ENCODE measurements at places on chromosomes 12 and 14.

DNA sequence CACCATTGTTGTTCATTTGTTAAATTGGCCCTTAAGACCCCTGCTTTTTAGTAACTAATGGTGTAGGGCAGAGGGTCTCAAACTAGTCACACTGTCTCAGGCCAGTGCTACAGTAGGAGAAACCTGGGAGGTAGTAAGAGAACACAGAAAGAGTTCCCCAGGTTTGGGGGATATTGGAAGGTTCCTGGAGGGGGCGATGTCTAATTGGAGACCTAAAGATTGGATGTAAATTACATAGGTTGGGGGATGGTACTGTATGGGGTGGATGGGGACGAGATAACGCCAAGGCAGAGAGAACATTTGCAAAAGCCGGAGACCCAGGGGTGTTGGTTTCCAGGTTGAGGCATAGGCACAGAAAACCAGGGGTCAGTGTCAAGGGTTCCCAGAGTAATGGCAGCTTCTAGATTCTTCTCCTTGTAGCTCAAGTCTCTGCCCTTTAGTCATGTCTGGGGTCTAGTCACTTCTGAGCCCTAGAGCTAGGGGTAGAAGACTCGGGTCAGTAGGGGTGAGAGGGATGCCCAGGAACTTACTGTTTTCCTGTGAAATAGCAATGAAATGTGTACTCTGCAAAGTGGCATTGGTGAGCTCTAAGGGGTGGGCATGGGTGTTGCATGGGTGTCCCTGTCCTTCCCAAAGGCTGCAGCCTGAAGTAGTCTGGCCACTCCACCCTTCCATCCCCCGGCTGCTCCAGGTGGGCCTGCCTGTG is 21.8 kb downstream of the PLEKHG3 start:
- no peak for DNase-seq

- no peak for DNase-seq
These were observed 29.3 kb downstream of the ETV6 start for GRCh38 chr12:11678781-11679180.

DNA sequence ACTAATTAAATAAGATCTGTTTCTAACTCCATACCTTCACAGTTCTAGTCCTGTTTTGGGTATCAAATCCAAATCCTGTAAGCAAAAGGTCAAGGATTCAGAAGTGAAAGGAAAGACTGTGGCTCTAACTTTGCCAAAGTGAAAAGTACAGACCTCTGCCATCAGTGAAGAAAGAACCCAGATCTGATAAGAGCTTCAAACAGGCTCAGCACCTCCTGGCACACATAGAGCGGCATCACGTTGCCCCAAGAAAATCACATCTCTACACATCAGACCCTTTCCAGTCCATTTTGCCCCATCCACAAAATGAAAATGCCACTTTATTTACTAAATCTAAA is 23.2 kb downstream of the CLIP1 start:
- DNase-seq = no peak

GRCh38 chr12:66960704-66961690 is 282.1 kb upstream of the GRIP1 start:
- no peak for DNase-seq

- DNase-seq = no peak
These were observed 45.0 kb downstream of the CFAP54 start for GRCh38 chr12:96534339-96534738.

DNA sequence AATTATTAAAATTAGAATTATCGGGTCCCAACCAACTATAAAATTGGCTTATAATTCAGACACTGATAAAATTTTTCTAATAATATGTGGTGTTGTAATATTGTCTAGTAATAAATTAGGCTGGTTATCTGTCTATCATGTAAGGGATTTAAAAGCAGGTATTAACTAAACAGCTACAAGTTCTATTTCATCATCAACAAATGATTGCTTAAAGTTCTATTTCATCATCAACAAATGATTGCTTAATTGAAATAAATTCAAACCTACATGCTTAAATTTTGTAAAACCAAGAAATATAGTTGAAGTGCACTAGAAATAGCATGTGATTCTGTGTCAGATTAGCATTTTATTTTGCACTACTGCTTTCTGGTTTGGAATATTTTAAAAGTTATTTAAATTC is 34.1 kb downstream of the SLCO1A2 start:
- DNase-seq = no peak

DNA sequence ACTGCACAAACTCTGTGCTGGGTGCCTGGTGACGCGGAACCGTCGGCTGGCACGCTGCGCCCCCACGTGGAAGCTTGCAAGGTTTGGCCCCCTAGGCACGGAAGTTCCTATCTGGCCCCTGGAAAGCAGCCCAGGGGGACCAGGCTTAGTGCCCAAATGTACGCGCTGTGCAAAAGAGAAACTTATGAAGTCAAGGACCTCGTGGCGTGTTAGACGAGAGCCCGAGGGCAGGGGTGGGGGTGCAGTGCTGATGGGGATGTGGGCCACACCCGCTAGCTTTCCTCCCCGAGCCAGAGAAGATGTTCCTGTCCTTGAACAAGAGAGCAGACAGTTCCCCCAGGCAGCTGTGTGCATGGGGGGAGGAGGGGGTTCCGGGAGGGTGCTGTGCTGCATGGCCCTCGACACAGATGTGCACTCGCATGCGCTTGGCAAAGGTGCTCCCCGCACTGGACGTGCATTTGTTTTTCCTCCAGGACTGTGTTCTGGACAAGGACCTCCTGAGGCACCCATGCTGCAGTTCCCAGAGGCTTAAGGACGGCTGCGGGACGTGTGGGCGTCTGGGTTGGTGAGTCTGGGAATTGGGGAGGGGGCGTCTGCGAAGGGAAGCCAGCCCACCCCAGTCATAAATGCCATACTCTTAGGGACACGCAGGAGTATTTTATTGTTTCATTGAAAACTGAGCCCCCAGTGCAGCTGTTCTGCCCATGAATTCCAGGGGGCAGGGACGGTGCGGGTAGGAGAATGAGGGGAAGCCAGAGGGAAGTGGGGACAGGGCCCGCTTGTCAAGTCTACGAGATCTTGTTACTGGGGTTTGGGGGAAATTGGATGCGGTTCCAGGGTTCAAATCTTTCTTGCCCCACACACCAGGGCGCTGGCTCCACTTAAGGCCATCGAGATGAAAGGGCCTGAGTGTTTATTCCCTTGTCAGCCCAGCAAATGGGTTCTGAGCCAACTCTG is 80.0 kb downstream of the NTF3 start:
- no peak for DNase-seq

GRCh38 chr12:13101821-13102375 is 1.6 kb downstream of the GSG1 start:
- DNase-seq = no peak

DNA sequence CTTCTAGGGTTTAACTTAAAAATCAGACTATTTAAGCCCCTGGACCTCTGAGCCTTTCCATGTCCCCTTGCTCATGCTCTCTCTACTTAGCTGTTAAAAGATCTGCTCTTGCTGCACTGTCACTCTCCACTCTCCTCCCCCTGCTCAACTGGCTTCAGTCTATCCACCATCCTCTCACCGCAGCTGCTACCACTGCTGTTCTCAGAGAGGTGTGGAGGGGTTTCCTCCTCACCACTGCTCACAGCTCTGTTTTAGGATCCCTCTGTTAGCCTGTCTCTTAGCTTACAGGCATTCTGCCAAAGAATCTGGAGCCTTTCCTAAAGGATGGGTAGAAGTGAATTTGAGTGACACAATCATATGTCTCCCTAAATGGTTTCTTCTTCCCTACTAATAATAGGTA is 43.7 kb upstream of the ATP2B1 start:
- DNase-seq = no peak

DNA sequence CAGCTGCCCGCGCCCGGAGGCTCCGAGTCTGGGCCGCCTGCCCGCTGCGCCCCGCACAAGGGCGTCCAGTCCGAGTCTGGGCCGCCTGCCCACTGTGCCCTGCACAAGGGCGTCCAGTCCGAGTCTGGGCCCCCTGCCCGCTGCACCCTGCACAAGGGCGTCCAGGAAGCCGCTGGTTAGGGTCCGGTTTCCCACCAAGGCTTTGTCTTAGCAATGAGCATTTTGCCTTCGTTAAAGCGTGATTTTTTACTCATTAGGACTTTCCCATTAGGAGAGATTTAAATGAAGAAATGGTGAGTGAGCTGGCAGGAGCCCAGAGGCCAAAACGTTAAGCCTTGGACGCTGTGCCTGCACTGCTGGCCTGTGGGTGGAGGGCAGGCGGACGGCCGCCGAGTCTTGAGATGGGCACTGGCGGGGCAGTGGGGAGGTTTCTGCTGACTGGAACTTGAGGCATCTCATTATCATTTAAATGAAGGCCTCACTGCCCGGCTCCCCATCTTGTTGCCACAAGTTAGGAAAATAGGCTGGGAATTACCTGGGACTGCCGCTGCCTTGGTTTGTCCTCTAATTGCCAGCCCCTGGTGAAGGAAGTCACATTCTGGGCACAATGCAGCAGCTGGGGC is 36.0 kb downstream of the FBRSL1 start:
- no peak for DNase-seq

DNA sequence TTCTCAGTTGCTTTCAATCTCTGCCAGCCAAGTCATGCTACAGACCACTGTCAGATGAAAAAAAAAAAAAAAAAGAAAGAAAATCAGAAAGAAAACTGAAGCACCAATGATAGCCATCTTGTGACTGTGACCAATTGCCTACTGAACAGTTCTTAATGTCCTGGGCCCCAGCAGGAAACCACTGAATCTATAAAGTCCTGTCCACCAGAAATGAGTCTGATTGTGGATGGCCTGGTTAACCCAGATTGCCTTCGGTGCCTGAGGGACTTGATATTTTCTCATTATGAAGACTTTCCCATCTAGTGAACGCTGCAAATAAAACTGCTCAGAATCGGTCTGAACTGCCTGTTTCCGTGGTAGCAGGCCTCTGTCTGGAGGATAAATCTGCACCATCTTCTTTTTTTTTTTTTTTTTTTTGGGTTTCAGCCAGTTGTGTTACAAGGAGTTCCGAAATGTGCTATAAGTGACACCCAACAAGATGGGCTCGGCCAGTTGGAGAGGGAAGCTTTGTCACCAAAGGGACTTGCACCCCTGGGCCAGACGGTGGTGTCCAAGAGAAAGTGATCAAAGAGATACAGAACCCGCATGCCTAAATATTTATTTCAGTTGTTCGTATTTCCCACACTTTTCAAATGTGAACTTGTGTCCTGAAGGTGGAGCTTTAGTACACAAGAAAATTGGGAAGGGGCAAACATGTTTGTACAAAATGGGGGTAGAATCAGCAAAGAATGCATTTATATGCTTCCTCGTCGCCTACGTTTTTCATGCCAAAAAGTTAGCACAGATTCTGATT is 3.0 kb upstream of the PLXNC1 start:
- DNase-seq = no peak

- no peak for DNase-seq
These were observed 2.5 kb upstream of the DIO3 start for GRCh38 chr14:101558739-101559240.

DNA sequence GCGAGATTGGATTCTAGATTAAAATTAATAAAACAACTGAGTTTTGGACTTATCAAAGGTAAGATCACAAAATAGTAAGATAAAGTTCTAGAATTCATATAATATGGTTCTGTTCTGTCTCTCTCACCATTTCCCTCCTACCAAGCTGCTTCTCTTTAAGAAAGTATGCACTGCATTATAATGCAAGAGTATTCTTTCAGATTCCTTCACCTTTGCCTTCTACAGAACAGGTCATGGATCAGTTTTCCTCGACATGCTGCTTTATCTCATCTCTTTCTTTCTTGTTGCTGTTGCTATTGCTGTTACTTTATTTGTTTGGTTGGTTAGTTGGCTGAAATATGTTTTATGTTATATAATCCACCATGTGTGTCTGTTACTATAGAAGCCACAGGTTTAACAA is 357.0 kb downstream of the NAV3 start:
- no peak for DNase-seq

DNA sequence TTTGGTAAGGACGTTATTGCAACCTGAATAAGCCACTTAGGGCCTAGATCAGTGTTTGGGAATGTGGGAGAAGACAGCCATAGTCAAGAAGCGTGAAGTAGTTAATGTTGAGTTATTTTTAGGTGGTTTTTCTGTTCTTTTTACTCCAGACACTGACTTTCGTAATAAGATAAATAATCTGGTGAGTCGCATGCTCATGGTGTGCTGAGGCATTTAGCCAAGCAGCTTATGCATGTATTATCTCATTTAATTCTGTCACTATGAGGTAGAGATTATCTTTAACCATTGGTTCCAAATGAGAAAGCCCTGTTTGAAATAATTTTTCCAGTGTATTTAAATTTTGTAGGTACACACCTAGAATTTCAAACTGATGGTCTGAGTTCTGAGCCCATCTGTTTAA is 67.3 kb downstream of the RCOR1 start:
- DNase-seq = no peak

GRCh38 chr12:67632005-67632404 is 16.5 kb upstream of the DYRK2 start:
- no peak for DNase-seq

- DNase-seq = no peak
These were observed 51.1 kb downstream of the HSPB8 start for GRCh38 chr12:119229837-119230236.

GRCh38 chr12:68253504-68253903 is at the start of gene IL22:
IL22 (minus strand) TSS chr12:68253604; CDS start chr12:68253448, 156 bp downstream.
- DNase-seq = no peak

- no peak for DNase-seq
These were observed 8.6 kb downstream of the NAB2 start for GRCh38 chr12:57097554-57097835.

DNA sequence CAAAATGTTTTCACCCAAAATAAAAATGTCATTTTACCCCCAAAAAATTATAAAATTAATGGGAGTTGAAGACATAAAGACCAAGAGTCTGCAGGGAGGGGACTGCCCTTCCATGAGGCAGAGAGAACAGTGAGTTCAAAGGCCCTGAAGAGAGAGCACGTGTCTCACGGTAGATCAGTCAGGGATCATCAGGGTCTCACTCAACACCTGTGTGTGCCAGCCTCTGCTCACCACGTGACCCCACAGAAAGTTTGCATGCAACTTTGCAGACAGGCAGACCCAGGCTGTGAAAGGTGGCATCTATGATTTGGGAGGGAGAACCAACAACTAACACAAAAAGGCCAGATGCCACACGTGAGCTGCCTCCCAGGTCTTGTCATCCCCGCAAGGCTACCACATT is 33.1 kb downstream of the CLMN start:
- no peak for DNase-seq

- no peak for DNase-seq
These were observed 44.3 kb downstream of the SCN8A start for GRCh38 chr12:51635346-51635745.

DNA sequence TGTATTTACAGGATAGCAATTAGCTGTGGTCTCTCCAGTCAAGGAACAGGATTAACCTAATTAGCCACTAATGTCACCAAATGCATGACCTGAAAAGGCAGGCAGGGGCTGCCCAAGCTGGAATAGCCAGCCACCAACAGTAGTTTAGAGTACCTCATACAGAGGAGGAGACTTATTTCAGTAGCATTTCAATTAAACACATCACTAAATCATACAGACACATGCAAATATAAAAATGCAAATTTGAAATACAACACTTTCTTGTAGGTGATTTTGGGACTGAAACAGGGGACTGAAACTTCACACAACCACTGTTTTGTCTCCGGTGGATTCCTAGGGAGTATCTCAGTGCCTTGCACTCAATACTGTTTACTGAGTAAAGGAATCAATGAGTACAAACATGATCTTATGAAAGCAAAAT is 636 bp upstream of the IFNG-AS1 start:
- DNase-seq = no peak

- no peak for DNase-seq
These were observed 146.5 kb downstream of the SAMD4A start for GRCh38 chr14:54713379-54713778.

Data from activated naive CD4-positive, alpha-beta T cell treated with anti-CD3 and anti-CD28 coated beads, Interleukin-2, amount 50 U/mL, for 16 hours (primary cell).